ENCODE measurements at places on chromosomes 4 and X. TPM values are rescaled to one million over a fixed set of nuclear protein-coding genes. Genes with fewer than 3 reads are reported as not detected.

TIMP1 gene
- total RNA-seq: 45.3 TPM

DGAT2L6 gene
- total RNA-seq: not detected

OPRPN gene
- total RNA-seq: not detected

ZFP42 gene
- 0.05 TPM for total RNA-seq

HPGD gene
- total RNA-seq: 51.6 TPM

C4orf36 gene
- 0.42 TPM for total RNA-seq

GPR50 gene
- not detected for total RNA-seq

SPINK2 gene
- 5.8 TPM for total RNA-seq

C4orf50 gene
- total RNA-seq: 0.66 TPM

CXorf49 gene
- 2.2 TPM for total RNA-seq

FGFRL1 gene
- 1.7 TPM for total RNA-seq

TKTL1 gene
- 1.3 TPM for total RNA-seq

GLRA3 gene
- 0.05 TPM for total RNA-seq

REELD1 gene
- total RNA-seq: 0.05 TPM

SLC25A4 gene
- total RNA-seq: 5.7 TPM

EGF gene
- 0.19 TPM for total RNA-seq

MXRA5 gene
- 6.1 TPM for total RNA-seq

TMPRSS11B gene
- total RNA-seq: 0.05 TPM

PCYT1B gene
- total RNA-seq: 0.38 TPM

TLL1 gene
- 0.24 TPM for total RNA-seq

MAP9 gene
- 3.1 TPM for total RNA-seq

C4orf51 gene
- not detected for total RNA-seq

SULT1B1 gene
- total RNA-seq: 0.90 TPM

TMEM47 gene
- total RNA-seq: 2.7 TPM

VCX3B gene
- total RNA-seq: not detected

ADGRL3 gene
- 2.0 TPM for total RNA-seq

STBD1 gene
- 0.33 TPM for total RNA-seq

TMPRSS11D gene
- total RNA-seq: 0.05 TPM

SOWAHB gene
- total RNA-seq: 0.24 TPM

CT55 gene
- total RNA-seq: not detected

L1CAM gene
- total RNA-seq: 0.28 TPM

CD40LG gene
- total RNA-seq: 9.2 TPM

WAS gene
- 34.7 TPM for total RNA-seq

GPC3 gene
- total RNA-seq: 26.2 TPM

IQCM gene
- total RNA-seq: not detected

CHRNA9 gene
- 0.99 TPM for total RNA-seq

RBM46 gene
- total RNA-seq: 0.09 TPM

RADX gene
- 1.2 TPM for total RNA-seq

TLR10 gene
- total RNA-seq: 8.9 TPM

OR13H1 gene
- not detected for total RNA-seq

APLN gene
- 0.90 TPM for total RNA-seq

SPIN2A gene
- 0.66 TPM for total RNA-seq

CYLC1 gene
- total RNA-seq: not detected

TMEM150C gene
- 6.1 TPM for total RNA-seq

DAPP1 gene
- total RNA-seq: 24.4 TPM

TMEM144 gene
- 2.5 TPM for total RNA-seq

PHOX2B gene
- total RNA-seq: not detected

RRAGB gene
- total RNA-seq: 20.2 TPM

CDS1 gene
- total RNA-seq: 2.0 TPM

BOD1L1 gene
- 27.1 TPM for total RNA-seq

VSIG1 gene
- 0.99 TPM for total RNA-seq

Measured in thymus (tissue), 14 donors.